ENCODE measurements at places on chromosomes 16 and 17.

- H3K27me3 ChIP-seq = no peaks in the 10 kb centered on the region
- H3K27ac ChIP-seq = no peak overlapping the region
- H3K36me3 ChIP-seq = peaks cover 40% of the 10 kb centered on the region
- H3K4me3 ChIP-seq = no peak overlapping the region
Observed at GRCh38 chr16:88763502-88764053, 21.4 kb downstream of the PIEZO1 start.

DNA sequence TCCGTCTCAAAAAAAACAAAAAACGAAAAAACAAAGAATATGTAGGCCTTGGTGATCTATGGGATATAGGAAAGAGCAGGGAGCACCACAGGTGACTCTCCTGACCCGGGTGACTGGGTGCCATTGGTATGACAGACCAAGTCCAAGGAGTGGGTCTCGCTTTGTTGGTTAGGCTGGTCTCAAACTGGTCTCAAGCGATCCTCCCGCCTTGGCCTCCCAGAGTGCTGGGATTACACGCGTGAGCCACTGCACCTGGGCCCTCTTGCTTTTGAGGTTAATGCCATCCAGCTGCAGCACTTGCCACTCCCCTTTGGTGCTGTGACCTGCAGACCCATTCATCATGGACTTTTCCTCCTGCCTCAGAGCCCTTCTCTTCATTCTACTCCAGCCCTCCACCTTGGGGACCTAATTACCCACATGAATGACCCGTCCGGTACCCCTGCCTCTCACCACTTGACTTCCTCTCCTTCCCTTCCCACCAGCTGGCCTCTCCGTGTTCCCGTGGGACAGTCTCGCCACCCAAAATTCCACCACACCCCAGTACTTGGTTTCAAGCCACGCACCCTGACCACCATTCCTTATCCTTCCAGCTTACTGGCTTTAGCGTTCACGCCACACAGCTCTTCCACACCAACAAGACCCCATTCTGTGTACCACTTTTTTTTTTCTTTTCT, 3.2 kb upstream of the UBE2G1 start:
- peak; percentile 20 for DNase-seq
- no peaks in the 10 kb centered on the region for H3K27me3 ChIP-seq
- H3K4me1 ChIP-seq = peaks cover 15% of the 10 kb centered on the region
- peaks cover 8% of the 10 kb centered on the region for H3K36me3 ChIP-seq
- no peak overlapping the region for H3K4me3 ChIP-seq

- no peaks in the 10 kb centered on the region for H3K27me3 ChIP-seq
- H3K27ac ChIP-seq = no peak overlapping the region
- no peak overlapping the region for H3K4me3 ChIP-seq
- H3K4me1 ChIP-seq = peaks cover 10% of the 10 kb centered on the region
- no peaks in the 10 kb centered on the region for H3K36me3 ChIP-seq
Observed at GRCh38 chr17:507441-507840, 154.8 kb upstream of the RPH3AL start.

- H3K36me3 ChIP-seq = peaks cover 16% of the 10 kb centered on the region
- H3K4me1 ChIP-seq = no peaks in the 10 kb centered on the region
- no peak for DNase-seq
- no peak overlapping the region for H3K4me3 ChIP-seq
- no peaks in the 10 kb centered on the region for H3K27me3 ChIP-seq
Observed at GRCh38 chr16:69031877-69032301, 73.6 kb upstream of the HAS3 start.

DNA sequence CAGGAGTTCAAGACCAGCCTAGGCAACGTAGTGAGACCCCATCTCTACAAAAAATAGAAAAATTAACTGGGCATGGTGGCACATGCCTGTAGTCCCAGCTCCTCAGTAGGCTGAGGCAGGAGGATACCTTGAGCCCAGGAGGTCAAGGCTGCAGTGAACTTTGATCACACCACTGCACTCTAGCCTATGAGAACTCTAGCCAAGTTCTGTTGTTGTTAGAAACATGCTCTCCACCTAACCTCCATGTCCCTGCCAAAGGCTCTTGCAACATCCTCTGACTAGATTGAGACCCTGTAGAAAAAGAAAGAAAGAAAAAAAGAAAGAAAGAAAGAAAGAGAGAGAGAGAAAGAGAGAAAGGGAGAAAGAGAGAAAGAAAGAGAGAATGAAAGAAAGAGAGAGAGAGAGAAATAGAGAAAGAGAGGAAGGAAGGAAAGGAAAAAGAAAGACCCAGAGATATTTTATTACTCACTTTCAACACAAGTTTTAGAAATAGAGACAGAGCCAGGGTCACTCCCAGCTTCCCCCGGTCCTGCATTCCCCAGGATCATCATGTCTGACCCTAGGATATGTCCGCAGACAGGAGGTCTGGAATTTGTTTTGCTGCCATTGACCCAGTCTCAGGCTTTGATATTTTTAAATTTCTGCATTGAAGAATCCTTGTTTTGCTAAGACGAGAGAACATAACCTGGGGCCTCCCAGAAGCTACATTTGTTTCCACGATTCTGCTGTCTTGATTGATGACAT, 376.5 kb upstream of the CDH5 start:
- no peak overlapping the region for H3K4me3 ChIP-seq
- H3K4me1 ChIP-seq = no peaks in the 10 kb centered on the region
- H3K27ac ChIP-seq = no peak overlapping the region
- H3K36me3 ChIP-seq = no peaks in the 10 kb centered on the region
- DNase-seq = no peak
- peaks cover 14% of the 10 kb centered on the region for H3K27me3 ChIP-seq

- no peak overlapping the region for H3K4me3 ChIP-seq
- H3K4me1 ChIP-seq = no peaks in the 10 kb centered on the region
- peaks cover 80% of the 10 kb centered on the region for H3K36me3 ChIP-seq
- H3K27ac ChIP-seq = no peak overlapping the region
- DNase-seq = no peak
Observed at GRCh38 chr16:15610369-15610871, 32.5 kb downstream of the MARF1 start.

DNA sequence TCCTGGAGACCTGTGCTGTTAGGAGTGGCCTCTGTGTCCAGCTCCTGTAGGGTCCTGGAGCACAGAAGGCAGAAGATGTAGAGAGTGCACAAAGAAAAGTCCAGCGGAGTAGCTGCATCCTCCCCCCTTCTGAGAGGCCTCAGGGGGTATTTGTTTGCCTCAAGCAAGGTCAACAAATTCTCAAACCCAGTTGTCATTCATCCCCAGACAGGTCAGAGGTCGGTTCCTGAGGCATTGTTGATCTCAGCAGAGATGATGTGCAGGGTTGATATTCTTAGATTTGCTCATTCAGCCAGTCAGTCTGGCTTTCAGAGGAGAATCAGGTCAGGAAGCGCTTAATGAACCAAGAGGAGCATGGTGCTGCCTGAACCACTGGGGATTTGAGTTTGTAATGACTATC, 8.3 kb upstream of the RBFOX1 start:
- no peaks in the 10 kb centered on the region for H3K36me3 ChIP-seq
- H3K27ac ChIP-seq = no peak overlapping the region
- no peaks in the 10 kb centered on the region for H3K4me1 ChIP-seq
- H3K27me3 ChIP-seq = no peaks in the 10 kb centered on the region
- no peak overlapping the region for H3K4me3 ChIP-seq
- no peak for DNase-seq

GRCh38 chr16:67017421-67017750, 11.6 kb upstream of the CBFB start:
- no peak overlapping the region for H3K27ac ChIP-seq
- no peaks in the 10 kb centered on the region for H3K36me3 ChIP-seq
- H3K4me3 ChIP-seq = no peak overlapping the region
- no peak for DNase-seq

DNA sequence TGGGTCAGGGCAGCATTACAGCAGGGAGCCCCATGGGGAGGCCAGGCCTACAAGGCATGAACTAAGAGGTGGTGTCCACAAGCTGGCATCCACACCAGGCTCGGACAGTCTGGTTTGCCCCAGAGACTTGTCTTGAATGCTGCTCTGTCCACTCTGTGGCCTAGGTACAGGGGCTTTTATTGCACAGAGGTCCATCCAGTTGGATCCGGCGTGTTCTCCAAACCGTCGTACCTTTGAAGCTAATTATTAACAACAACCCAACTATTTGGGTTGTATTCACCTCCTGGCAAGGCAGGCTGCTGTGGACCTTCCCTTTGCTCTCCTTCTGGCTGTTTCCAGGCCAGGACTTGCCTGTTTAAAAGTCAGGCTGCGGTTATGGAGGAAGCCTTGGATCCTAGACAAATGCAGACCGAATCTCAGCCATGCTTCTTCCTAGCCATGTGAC, 123.4 kb downstream of the CLEC16A start:
- H3K27me3 ChIP-seq = no peaks in the 10 kb centered on the region
- H3K4me3 ChIP-seq = no peak overlapping the region
- peak overlapping the region; percentile 51 for H3K27ac ChIP-seq
- peaks cover 48% of the 10 kb centered on the region for H3K4me1 ChIP-seq

DNA sequence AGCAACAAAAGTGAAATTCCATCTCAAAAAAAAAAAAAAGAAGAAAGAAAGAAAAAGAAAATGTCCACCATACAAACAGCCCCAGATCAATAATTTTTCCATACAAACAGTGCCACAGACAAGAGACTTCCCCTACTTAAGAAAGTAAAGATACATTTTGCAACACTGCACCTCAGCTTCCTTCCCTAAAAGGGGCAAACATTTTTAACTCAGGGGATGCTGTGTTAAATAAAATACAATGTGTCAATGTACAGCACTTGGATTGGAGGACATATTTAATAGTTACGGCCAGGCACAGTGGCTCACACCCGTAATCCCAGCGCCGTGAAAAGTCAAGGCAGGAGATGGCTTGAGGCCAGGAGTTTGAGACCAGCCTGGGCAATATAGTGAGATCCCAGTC, 22.3 kb downstream of the MYH11 start:
- no peak for DNase-seq
- H3K36me3 ChIP-seq = no peaks in the 10 kb centered on the region
- H3K4me3 ChIP-seq = no peak overlapping the region
- no peaks in the 10 kb centered on the region for H3K4me1 ChIP-seq

DNA sequence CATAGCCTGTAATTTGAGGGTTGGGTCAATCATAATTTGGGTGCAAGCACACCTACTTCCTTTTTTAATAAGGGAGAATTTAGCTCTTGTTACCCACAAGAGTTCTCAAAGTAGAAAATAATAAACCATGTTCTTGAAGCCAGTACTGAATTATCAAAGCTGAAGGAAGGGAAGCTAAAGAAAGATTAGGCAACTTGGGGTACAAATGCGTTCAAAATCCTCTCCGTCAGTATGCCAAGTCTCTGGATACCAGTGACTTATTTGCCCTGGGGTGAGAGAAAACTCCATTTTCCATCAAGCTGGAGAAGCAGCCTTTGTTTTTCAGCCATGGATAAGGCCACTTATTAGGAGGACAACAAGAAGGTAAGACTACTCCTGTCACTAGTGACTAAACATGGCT, 23.5 kb upstream of the DHRS13 start:
- H3K27ac ChIP-seq = peak overlapping the region; percentile 44
- no peak for DNase-seq
- peaks cover 69% of the 10 kb centered on the region for H3K36me3 ChIP-seq
- H3K4me3 ChIP-seq = no peak overlapping the region

DNA sequence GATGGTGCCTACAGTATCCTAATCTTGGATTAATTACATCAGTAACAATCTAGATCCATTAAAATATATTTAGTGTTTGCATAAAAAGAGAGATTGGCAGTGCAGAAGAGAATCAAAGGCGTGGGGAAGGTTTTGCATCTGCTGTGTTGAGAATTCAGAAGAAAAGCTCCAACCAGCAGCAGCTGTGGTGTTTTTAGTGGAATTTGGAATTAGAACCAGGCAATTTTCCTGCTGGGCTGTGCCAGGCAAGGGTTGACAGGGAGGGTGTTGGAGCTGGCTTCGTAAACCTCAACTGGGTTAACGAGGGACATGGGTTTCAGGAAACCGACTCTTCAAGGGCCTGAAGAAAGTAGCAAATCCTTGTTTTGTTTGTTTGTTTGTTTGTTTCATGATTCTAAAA, 107.8 kb upstream of the WSCD1 start:
- H3K4me3 ChIP-seq = no peak overlapping the region
- no peak for DNase-seq
- no peak overlapping the region for H3K27ac ChIP-seq
- H3K27me3 ChIP-seq = peaks cover 9% of the 10 kb centered on the region

- H3K36me3 ChIP-seq = no peaks in the 10 kb centered on the region
- H3K4me3 ChIP-seq = no peak overlapping the region
- H3K4me1 ChIP-seq = peaks cover 25% of the 10 kb centered on the region
- H3K27me3 ChIP-seq = no peaks in the 10 kb centered on the region
- H3K27ac ChIP-seq = peak overlapping the region; percentile 62
Observed at GRCh38 chr16:89863741-89864526, 9.5 kb upstream of the TCF25 start.

GRCh38 chr17:4448197-4448980, 14.6 kb downstream of the SPNS3 start:
- no peak for DNase-seq
- no peaks in the 10 kb centered on the region for H3K27me3 ChIP-seq
- H3K4me3 ChIP-seq = no peak overlapping the region

GRCh38 chr16:26396511-26397235, 670.1 kb upstream of the C16orf82 start:
- no peaks in the 10 kb centered on the region for H3K4me1 ChIP-seq
- no peaks in the 10 kb centered on the region for H3K27me3 ChIP-seq
- no peak overlapping the region for H3K4me3 ChIP-seq
- H3K36me3 ChIP-seq = no peaks in the 10 kb centered on the region

- no peak overlapping the region for H3K4me3 ChIP-seq
- H3K36me3 ChIP-seq = no peaks in the 10 kb centered on the region
- H3K27me3 ChIP-seq = peaks cover 5% of the 10 kb centered on the region
Observed at GRCh38 chr17:69342896-69343644, 16.1 kb upstream of the ABCA5 start.

DNA sequence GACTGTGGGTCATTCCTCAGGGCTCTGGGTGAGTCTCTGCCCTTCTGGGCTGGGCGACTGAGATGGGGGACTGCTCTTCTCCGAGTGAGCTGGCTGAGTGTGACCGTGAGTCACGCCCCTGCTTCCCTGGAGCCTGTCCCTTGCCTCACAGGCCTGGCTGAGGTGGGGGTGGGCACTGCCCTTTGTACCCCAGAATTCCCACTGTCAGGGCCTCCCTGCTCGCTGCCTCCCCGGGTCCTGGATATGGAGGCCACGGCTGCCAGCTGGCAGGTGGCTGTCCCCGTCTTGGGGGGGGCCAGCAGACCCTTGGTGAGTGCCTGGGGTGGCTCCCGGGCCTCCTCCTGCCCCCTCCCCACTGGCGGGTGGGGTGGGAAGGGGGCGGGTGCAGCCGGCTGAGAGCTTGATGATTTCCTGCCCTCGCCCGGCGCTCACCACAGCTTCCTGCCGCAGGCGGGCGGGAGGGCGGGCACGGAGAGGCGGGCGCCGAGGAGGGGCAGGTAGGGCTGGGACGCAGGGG, at the start of gene LAT:
Gene LAT (plus strand): TSS at position 434 of the 517 bp plus-strand sequence. CDS start 366 bp downstream, outside the sequence.
- H3K36me3 ChIP-seq = peaks cover 51% of the 10 kb centered on the region
- no peak within 1 kb of the TSS for H3K4me3 ChIP-seq
- peak; percentile 92 for DNase-seq
- peaks cover 27% of the 10 kb centered on the region for H3K4me1 ChIP-seq
- H3K27me3 ChIP-seq = no peaks in the 10 kb centered on the region
- H3K27ac ChIP-seq = peak within 1 kb of the TSS; percentile 70

DNA sequence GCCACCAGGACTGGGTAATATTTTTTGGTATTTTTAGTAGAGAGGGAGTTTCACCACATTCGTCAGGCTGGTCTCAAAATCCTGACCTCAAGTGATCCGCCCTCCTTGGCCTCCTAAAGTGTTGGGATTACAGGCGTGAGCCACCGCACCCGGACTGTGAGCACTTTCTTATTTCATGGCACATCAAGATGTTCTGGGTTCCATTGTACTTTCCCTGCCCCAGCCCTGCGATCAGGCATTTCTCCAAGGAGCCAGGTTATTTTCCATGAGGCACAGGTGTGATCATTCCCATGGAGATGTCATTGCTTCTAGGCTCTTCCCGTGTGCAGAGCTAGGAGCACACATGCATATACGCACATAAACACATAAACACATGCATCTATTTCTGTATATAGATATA, 2.6 kb upstream of the ANKRD40CL start:
- no peaks in the 10 kb centered on the region for H3K36me3 ChIP-seq
- DNase-seq = no peak
- peaks cover 11% of the 10 kb centered on the region for H3K27me3 ChIP-seq

All from DND-41 (cell line).